K562 (cell line): ENCODE measurements at places on chromosomes 1 and 21.

- no peak for DNase-seq
These were observed 61.6 kb downstream of the NFIA start for GRCh38 chr1:61143821-61144424.

GRCh38 chr1:25926731-25927496 lies 20.7 kb upstream of the STMN1 start:
- DNase-seq: peak; percentile 34

DNA sequence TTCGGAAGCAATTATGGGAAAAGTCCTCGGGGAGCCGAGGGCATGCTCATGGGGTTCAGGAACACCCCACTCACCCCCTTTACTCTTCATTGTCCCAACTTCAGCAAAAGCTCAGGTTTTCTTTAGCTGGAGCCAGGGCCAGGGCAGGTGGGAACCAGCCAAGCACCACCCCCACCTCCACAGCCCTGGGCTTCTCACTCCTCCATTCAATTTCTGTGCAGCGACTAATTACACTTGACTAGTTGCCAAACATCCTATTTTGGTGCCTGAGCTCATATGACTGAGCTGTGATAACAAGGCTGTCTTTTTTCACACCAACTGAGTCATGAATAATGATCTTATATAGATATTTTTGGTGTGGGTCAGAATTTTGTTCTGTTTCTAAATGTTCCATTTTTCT lies 257.2 kb upstream of the AJAP1 start:
- no peak for DNase-seq

GRCh38 chr1:62882201-62883104 lies 98.5 kb downstream of the ATG4C start:
- no peak for DNase-seq

GRCh38 chr1:18480315-18481189 lies at the start of gene KLHDC7A:
KLHDC7A (plus strand) TSS chr1:18480930; CDS start chr1:18480982, 52 bp downstream.
- no peak for DNase-seq

DNA sequence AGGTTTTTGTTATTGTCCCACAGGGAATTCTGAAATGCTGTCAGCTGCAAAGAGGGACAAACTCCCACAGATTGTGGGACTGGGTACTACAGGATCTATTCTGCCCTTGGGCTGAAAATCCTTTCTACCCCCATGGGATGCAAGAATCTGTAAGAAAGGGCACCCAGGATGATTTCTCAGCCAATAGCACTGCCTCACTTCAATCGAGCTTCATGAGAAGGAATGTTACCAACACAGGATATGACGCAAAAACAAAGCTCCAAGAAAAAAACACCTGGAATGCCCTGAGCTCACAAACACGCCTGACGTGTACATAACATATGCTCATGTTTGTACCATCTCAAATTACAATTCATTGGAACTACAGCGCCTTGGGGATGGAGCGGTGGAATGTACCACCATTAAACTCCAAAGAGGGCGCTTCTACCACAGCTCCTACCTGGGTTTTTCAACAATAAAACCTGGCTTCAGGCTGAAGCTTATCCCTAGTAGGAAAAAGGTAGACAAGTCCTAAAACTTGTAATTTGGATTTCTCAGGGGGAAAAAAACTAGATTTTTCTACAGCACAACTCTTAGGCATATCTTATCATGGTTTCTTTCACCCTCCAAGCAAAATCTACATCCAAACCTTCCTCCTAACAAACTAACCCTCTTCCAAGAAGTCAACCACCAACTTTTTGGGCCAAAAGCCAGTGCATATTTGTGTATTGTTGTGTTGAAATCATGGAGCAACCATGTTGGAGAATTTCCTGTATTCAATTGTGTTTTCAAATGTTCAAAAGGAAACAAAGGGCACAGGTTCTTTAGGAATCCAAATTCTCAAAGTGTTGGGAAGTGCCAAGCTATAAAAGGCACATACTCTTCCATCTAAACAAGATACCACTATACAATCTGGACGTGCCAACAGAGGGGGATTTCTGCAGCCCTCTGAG lies 78.9 kb downstream of the TGFBR3 start:
- DNase-seq: no peak

GRCh38 chr1:168137515-168137821 lies 738 bp upstream of the GPR161 start:
- DNase-seq: no peak

DNA sequence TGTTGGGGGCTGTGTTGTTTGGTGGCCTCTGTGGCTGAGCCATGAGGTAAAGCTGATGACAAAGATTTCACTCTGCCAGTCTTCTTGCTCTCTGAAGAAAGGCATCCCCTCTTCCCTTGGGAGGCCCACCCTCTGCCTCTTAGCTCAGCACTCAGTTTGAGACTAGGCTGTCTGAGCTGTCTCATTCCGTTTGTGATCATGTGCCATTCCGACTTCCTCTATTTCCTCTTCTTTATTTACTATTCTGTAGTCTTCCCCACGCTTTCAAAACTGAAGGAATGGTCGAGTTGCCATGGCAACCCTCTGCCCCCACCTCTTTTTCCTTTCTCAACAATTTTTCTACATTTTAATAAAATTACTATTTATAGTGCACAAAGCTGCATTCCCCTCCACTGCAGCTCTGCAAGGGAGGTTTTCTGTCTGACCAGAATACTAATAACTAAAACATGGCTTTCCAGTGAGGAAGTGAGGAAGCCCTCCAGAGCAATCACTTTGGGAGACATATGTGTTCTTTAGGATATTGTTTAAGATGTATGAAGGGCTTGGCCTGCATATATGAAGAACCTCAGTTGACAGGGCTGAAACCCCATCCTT lies 30.8 kb downstream of the KCNA3 start:
- no peak for DNase-seq

GRCh38 chr1:51168266-51168845 lies 66.3 kb downstream of the C1orf185 start:
- DNase-seq: no peak

GRCh38 chr1:96559707-96560596 lies 161.6 kb upstream of the PTBP2 start:
- DNase-seq: no peak
